ENCODE measurements at places on chromosomes 7 and 10.

- no peak for DNase-seq
Observed at GRCh38 chr7:123917878-123918277, 7.2 kb upstream of the SPAM1 start.

DNA sequence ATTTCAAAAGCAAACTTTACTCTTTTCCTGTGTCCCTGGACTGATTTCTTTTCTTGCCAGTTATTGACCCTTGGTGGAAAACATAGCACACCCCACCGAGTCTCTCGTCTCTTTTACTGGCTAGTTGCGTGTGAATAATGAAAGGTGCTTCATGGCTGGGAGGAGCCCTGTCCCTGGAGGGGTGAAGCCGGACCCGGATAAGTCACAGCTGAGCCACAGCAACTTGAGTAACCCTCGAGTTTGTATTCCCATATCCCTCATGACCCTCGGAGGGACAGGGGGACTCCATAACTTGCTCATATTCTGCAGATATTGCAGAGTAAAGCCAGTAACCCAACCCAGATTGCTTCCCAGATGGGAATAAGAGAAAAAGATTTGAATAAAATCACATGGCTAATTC, 147.5 kb upstream of the FRMD4A start:
- no peak for DNase-seq

- peak; percentile 29 for DNase-seq
Observed at GRCh38 chr7:88218836-88219605, 817 bp downstream of the SRI start.

DNA sequence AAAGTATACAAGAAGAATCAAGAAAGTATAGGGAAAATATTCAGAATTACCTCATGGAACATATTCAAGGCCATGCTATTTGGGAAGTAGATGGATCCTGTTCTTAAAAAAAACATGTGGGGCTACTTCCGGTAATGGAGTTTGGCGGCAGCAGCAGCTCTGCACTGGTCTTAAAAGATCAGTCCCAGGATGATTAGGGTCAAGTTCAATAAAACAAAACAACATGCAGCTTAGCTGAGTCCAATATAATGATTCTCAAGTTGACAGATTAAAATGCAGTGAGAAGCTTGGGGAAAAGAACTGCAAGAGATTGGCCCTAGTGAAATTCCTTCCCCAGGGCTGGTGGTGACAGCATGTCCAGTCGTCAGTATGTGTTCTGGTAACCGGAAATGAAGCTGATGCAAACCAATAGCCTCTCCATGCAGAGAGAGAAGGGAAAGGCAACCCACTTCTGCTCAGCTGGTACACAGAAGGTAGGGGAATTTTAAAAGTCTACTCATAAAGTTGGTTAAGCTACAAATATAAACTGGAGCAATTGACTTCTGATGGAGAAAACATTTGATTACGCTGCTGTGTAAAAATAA, 305.1 kb upstream of the IMMP2L start:
- DNase-seq, result no peak

- no peak for DNase-seq
Observed at GRCh38 chr7:78720066-78720465, 733.4 kb downstream of the MAGI2 start.

DNA sequence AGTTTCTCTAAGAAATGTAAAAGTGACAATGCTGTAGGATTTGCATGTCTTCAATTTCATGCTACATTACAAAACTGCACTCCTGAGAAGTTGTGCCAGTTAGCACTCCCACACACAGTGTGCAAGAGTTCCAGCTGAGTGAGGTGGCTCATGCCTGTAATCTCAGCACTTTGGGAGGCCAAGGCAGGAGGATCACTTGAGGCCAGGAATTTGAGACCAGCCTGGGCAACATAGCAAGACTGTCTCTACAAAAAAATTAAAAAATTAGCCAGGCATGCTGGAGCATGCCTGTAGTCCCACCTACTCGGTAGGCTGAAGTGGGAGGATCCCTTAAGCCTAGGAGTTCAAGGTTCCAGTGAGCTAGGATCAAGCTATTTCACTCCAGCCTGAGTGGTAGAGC, 44.6 kb downstream of the FRA10AC1 start:
- no peak for DNase-seq

GRCh38 chr7:139989366-139990141, 73.2 kb downstream of the PARP12 start:
- no peak for DNase-seq

GRCh38 chr10:113207924-113208323, 257.9 kb downstream of the TCF7L2 start:
- no peak for DNase-seq

- DNase-seq, result no peak
Observed at GRCh38 chr10:16612115-16612980, 90.7 kb upstream of the C1QL3 start.

DNA sequence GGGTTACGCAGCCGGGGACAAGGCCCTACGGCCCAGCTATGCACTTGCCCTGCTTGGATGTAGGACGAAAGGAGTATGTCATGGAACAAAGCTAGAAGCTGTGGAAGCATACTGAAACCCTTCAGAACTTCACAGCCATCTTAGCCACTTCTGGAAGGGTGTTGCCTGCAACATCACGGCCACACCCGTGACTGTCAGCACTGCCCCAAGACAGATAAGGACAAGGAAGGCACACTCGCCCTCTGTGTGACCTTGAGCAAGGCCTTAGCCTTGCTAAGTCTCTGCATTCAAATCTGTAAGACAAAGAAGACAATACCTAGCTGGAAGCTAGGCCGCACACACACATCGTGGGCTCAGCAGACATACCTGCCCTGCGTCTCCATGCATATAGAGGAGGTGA, 352.5 kb upstream of the MGMT start:
- no peak for DNase-seq

GRCh38 chr10:132946806-132947546, 4.6 kb upstream of the CFAP46 start:
- no peak for DNase-seq

DNA sequence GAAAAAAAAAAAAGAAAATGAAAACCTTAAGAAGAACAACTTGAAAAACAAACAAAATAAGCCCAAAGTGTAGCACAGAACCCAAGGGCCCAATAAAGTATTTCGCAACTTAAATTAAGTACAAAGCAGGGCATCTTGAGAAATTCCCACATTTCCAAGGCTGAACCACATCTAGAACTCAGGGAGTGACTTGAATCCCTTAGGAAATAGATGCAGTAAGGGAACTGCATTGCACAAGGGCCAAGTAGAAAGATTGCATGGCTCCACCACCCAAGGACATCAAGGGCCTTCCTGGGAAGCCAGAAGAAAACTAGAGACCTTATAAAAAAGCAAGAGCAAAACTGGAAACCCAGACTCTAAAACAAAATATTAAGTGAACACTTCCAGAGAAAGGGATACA, 352.7 kb downstream of the CXCL12 start:
- no peak for DNase-seq

- DNase-seq, result no peak
Observed at GRCh38 chr7:99893280-99893679, 16.4 kb upstream of the OR2AE1 start.

GRCh38 chr7:5421714-5422395, 1.8 kb downstream of the TNRC18 start:
- DNase-seq, result no peak

GRCh38 chr7:20193242-20193777, 23.9 kb downstream of the MACC1 start:
- no peak for DNase-seq

- no peak for DNase-seq
Observed at GRCh38 chr10:5547931-5548660, 23.3 kb downstream of the CALML3 start.

GRCh38 chr10:57098146-57098545, 737.1 kb upstream of the ZWINT start:
- no peak for DNase-seq

GRCh38 chr10:73424478-73424877, 8.9 kb downstream of the MSS51 start:
- no peak for DNase-seq

DNA sequence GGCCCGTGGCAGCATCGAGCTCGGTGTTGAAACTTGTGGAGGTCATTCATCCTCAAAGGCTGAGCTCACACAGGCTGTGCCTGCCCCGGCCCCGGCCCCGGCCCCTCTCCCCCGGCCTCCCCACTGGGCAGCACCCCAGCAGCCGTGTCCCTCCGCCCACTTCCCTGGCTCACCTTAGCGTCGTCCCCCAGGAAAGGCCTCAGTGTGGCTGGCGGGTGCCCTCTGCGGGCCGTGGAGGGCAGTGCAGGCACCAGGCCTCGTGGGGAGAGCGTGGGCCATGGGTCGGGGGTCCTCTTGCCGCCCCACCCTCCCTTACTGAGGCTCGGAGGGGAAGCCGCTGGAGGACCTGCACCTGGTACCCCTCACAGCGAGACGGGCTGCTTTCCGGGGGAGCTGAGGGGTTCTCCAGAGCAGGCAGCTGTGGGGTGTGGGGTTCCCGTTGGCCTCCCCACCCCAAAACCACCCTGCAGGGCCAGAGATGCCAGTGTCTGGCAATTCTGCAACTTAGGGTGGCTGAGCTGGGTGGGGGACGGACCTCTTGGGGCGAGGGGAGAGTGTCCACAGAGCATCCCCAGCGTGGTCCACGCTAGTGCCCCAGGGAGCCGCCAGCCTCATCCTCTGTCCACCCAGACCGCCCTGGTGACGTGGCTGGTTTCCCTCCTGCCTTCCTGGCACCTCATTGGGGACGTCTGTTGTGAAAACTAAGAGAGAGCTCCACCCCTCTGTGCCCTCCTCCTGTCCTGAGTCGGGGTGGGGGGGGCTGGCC, 44.2 kb upstream of the DPYSL4 start:
- no peak for DNase-seq

- DNase-seq, result no peak
Observed at GRCh38 chr7:79664884-79665676, 211.6 kb upstream of the MAGI2 start.

DNA sequence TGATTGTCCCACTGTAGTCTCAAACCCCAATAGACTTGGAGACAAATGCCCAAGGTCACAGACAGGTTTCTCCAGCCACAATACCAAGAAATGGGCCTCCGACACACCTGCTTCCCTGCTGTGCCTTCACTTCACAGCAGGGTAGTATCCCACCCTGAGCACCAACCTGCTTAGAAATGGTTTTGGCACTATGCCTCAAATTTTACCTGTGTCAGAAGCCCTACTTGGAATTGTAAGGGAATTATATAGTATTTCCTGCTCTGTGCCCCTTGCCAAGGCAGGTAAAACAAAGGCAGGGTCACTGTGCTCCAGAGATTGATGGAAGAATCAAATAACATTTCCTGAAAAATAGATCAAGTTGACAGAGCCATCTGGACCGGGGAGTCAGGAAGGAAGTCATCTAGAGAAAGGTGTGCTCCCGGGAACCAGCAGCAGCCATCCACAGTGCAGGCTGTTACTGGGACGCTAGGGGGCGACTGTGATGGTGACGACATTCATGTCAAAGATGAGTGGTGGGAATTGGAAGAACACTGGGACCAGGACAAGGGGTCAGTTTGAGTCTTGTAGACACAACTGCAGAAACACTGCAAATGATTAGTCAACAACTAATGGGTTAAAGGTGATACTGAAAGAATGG, 117.8 kb upstream of the AKR1E2 start:
- no peak for DNase-seq

- DNase-seq, result no peak
Observed at GRCh38 chr7:45084901-45085618, 3.7 kb downstream of the NACAD start.

DNA sequence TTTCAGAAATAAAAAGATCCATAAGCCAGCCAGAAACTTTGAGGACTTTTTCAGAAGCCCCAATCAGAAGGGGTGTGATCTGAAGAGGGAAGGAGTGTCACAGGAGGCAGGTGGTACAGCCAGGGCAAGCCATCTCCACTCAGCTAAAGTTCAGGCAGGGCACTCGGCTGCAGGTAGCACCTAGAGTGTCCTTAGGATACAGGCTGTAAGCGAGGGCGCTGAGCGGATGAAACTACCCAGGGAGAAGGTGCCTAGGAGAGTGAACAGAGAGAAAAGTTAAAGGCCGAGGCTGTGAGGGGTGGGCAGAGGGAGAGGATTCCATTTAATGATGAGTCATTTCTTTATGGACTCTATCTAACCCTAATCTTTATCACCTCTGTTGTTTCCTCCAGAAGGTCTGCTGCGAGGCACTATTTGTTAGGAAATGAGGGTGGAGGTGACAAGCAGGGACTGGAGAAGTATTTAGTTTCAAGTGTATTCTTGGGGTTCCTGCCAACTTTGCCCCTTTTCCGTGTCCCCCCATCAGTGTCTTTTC, 29.8 kb upstream of the ZCCHC24 start:
- DNase-seq, result no peak

DNA sequence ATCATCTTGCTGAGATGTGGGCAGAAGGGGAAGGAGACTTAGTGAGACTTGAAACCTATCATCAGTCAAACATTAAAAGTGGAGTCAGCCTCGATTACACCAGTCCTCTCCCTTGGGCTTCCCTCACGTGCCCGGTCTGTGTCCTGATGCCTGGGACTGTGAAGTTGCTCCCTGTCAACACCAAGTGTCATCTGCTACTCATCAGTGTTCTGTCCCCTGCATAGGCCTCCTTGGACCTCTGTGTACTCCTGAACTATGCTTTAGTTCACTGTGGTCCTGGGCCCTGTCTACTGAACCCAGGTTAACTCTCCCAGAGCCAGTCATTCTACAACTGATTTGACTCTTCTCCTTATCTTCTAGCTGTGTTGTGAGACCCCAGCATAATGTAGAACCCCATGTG, 506.3 kb downstream of the TYW1 start:
- DNase-seq, result no peak

DNA sequence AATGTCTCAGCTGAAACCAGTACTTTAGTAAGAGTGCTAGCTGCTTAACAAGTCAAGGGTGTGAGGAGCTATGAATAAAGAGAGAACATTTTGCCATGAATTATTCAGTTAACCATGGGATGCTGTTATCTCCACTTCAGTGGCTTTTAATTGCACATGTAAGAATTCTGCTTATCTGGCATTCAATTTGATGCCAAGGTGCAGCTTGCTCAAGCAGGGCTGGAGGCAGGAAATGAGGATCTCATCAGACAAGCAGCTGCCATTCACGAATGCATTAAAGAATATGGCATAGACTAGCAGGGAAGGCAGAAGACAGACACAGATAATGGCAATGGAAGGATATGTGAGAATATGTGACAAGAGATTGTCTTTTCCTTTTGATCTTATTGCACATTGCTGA, 697.8 kb downstream of the NRG3 start:
- DNase-seq, result no peak

- DNase-seq, result no peak
Observed at GRCh38 chr7:126702242-126703016, 550.3 kb downstream of the GRM8 start.

DNA sequence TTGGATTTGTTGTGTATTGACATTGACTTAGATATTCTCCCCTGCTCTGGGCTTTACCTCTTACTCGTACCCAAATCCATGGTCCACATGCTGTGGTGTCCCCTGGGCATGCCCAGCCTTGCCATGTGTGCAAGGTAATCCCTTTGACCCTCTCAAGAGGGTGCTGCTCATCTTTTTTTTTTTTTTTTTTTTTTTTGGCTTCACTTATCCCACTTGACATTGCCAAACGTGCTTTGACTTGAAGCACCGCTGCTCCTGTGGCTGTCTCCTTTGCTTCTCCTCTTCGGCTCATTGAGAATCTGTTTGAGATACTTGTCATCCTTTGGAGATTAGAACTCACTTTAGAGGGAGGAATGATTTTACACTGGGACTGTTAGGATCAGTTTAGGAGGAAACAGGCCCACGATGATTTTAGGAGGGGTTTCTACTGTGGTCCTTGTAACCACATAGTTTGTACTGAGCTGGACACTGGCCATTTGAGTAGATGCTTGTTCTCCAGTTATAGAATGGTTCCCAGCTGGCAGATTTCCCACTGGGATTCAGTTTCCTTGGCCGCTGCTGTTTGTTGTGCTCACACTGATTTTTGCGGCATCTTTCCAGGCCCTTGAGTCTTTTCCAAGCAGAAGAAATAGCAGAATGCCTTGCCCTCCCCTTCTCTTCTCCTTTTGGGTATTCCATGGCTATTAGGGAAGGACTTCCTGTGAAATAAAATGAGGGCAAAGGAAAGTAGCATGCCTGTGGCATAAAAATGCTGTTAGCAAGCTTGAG, 184.8 kb downstream of the AUTS2 start:
- no peak for DNase-seq

Data from NCI-H2081 treated with DMSO at 0.1 percent for 48 hours (cell line).